ENCODE measurements at places on chromosomes 3 and 15.
A peak's percentile ranks its signal among the peaks of the same experiment; 100 is the strongest.

DNA sequence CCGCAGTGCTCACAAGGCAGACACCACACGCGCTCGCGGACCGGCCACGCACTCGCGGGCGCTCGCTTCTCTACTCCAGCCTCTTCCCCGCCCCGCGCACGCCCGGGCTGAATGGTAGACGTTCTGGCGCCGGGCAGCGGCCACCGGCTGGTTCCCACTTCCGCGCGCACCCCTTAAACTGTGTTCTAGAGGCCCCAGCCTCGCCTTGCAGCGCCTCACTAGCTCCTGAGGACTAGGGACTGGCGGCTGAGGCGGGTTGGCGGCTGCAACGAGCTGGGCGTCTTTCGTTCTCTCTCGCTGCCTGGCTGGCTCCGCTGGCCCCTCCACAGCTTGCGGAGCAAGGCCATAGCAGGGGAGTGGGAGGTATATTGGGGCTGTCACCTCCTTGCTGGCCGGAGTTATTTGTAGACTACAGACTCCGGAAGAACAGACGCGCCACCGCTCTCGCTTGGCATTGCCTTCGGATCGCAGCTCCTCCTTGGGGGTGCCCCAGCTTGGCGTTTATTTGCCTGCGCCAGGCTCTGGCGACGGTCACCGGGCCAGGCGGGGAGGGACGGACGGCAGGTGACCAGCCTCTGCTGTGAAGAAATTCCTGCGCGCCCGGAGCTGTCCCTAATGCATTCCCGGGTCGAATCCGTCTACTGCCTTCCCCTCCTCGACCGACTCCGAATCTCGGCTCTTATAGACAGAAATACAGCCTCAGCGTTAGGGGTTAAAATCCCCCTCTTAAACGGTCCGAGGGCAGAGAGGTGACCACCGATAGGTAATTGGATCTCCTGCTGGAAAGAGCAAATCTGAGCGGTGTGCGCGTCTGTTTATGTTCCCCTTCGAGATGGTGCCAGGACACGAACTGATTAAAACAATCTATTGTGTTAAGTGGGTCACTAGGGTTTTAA is 1.3 kb downstream of the GREM1 start:
- peaks cover 7% of the 10 kb centered on the region for H3K4me1 ChIP-seq
- no peak for DNase-seq
- H3K36me3 ChIP-seq: no peaks in the 10 kb centered on the region
- H3K27ac ChIP-seq: no peak overlapping the region
- H3K4me3 ChIP-seq: peak overlapping the region; percentile 35

- DNase-seq: no peak
- no peak overlapping the region for H3K4me3 ChIP-seq
- H3K36me3 ChIP-seq: no peaks in the 10 kb centered on the region
- peaks cover 2% of the 10 kb centered on the region for H3K4me1 ChIP-seq
- no peak overlapping the region for H3K27ac ChIP-seq
- H3K27me3 ChIP-seq: peaks cover 83% of the 10 kb centered on the region
Measured at GRCh38 chr15:66186049-66186825, 67.3 kb downstream of the MEGF11 start.

GRCh38 chr15:78663703-78664102 is 22.7 kb upstream of the CHRNB4 start:
- H3K27ac ChIP-seq: no peak overlapping the region
- no peaks in the 10 kb centered on the region for H3K4me1 ChIP-seq
- no peaks in the 10 kb centered on the region for H3K36me3 ChIP-seq
- H3K27me3 ChIP-seq: peaks cover 38% of the 10 kb centered on the region
- H3K4me3 ChIP-seq: no peak overlapping the region
- no peak for DNase-seq

- H3K4me3 ChIP-seq: no peak overlapping the region
- H3K27me3 ChIP-seq: peaks cover 14% of the 10 kb centered on the region
- no peak for DNase-seq
- no peaks in the 10 kb centered on the region for H3K36me3 ChIP-seq
- H3K4me1 ChIP-seq: no peaks in the 10 kb centered on the region
Measured at GRCh38 chr3:8197384-8197783, 304.2 kb upstream of the LMCD1 start.

- no peaks in the 10 kb centered on the region for H3K27me3 ChIP-seq
- H3K27ac ChIP-seq: no peak overlapping the region
- peaks cover 26% of the 10 kb centered on the region for H3K4me1 ChIP-seq
- DNase-seq: peak; percentile 71
Measured at GRCh38 chr3:10010878-10011465, 15.3 kb upstream of the FANCD2 start.

- no peak overlapping the region for H3K27ac ChIP-seq
- no peak overlapping the region for H3K4me3 ChIP-seq
- H3K4me1 ChIP-seq: no peaks in the 10 kb centered on the region
- DNase-seq: no peak
- no peaks in the 10 kb centered on the region for H3K36me3 ChIP-seq
Measured at GRCh38 chr3:53730576-53730975, 115.6 kb downstream of the CHDH start.

DNA sequence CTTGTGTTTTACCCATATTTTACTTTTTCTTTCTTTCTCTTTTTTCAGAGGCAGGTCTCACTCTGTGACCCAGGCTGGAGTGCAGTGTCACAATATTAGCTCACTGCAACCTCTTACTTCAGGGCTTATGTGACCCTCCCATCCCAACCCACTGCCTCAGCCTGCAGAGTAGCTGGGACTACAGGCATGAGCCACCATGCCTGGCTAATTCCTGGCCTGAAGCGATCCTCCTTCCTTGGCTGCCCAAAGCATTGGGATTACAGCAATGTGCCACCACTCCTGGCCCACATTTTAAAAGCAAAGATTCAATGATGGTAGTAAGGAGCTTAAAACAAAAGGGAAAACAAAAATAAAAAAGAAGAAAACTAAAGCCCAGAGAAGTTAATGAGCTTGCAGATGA is 11.1 kb upstream of the CDV3 start:
- H3K4me3 ChIP-seq: no peak overlapping the region
- H3K36me3 ChIP-seq: peaks cover 3% of the 10 kb centered on the region
- no peak for DNase-seq
- H3K4me1 ChIP-seq: no peaks in the 10 kb centered on the region

DNA sequence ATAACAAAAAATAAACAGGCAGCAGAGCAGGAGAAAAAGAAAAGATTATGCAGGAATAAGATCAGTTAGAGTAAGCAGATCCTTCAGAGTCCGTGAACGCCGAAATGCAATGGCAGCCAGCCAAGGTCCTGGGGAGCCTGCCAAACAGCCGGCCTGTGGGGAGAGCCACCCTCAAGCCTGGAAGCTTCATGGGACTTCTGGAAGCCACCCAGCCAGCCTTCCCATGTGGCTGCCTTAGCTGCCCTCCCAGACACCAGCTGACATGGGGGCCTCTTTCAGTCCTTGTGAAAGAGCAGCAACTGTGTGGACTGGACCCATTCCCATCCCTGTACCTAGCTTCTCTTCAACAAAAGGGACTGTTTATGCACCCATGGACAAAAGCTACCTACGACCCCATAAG is 64.9 kb upstream of the RAD18 start:
- H3K36me3 ChIP-seq: no peaks in the 10 kb centered on the region
- no peak overlapping the region for H3K27ac ChIP-seq
- no peak for DNase-seq
- peaks cover 21% of the 10 kb centered on the region for H3K27me3 ChIP-seq

GRCh38 chr15:67072442-67072841 is 7.0 kb downstream of the SMAD3 start:
- H3K4me3 ChIP-seq: peak overlapping the region; percentile 68
- no peak for DNase-seq
- H3K4me1 ChIP-seq: peaks cover 85% of the 10 kb centered on the region
- H3K36me3 ChIP-seq: peaks cover 29% of the 10 kb centered on the region

GRCh38 chr15:40323953-40324937 is 753 bp downstream of the INAFM2 start:
- H3K27ac ChIP-seq: no peak overlapping the region
- H3K4me3 ChIP-seq: peak overlapping the region; percentile 71
- peaks cover 9% of the 10 kb centered on the region for H3K27me3 ChIP-seq
- H3K4me1 ChIP-seq: peaks cover 29% of the 10 kb centered on the region

- DNase-seq: no peak
- peaks cover 3% of the 10 kb centered on the region for H3K36me3 ChIP-seq
- no peak overlapping the region for H3K4me3 ChIP-seq
Measured at GRCh38 chr3:4614927-4615326, 121.8 kb downstream of the ITPR1 start.

GRCh38 chr15:93088981-93089726 is at the start of gene RGMA:
Gene RGMA (minus strand): TSS chr15:93089211. CDS start chr15:93088932, 279 bp downstream.
- H3K4me3 ChIP-seq: peak within 1 kb of the TSS; percentile 87
- peaks cover 6% of the 10 kb centered on the region for H3K4me1 ChIP-seq
- H3K27ac ChIP-seq: no peak within 1 kb of the TSS
- peaks cover 7% of the 10 kb centered on the region for H3K36me3 ChIP-seq

GRCh38 chr15:29792426-29793159 is 29.7 kb downstream of the TJP1 start:
- H3K27me3 ChIP-seq: peaks cover 24% of the 10 kb centered on the region
- H3K4me3 ChIP-seq: no peak overlapping the region
- DNase-seq: no peak
- H3K36me3 ChIP-seq: no peaks in the 10 kb centered on the region

DNA sequence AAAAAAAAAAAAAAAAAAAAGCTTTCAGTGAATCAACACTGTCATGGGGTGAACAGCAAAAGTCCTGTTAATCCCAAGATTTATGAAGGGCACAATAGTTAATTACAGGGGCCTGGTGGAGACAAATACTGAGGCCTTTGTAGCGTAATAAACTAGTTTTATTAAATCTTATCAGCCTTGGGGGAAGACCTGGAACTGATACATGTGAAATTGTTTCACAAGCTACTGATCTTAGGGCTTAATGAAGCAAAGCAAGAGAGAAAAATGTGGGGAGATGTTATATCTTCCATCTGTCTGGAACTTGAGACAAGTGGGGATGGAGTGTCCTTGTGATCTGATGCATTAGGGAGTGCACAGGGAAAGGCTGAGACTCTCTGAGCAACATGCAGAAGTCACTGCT is 47.9 kb upstream of the OSBPL11 start:
- H3K27ac ChIP-seq: no peak overlapping the region
- no peak overlapping the region for H3K4me3 ChIP-seq
- no peaks in the 10 kb centered on the region for H3K27me3 ChIP-seq
- no peak for DNase-seq

DNA sequence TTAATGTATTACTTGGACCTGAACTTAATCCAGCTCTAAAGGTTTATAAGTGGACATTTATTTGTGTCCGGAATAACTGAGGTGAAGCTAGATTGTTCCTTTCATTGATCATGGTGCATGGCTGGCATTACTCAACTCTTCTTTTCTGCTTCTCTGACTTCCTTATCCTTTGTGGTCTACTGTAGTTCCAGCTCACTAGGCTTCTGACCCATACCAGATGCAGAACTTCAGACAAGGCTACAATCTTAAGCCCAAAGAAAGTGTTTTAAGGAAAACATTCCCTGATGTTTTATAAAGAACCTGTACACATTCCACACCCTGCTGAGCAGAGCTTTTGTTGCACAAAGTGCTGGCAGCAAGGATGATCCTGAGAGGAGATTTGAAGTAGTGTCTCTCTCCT is 250.8 kb upstream of the TGFBR2 start:
- H3K4me3 ChIP-seq: no peak overlapping the region
- H3K36me3 ChIP-seq: peaks cover 11% of the 10 kb centered on the region
- no peak for DNase-seq
- H3K27ac ChIP-seq: no peak overlapping the region
- peaks cover 48% of the 10 kb centered on the region for H3K4me1 ChIP-seq

GRCh38 chr3:104961851-104962250 is 404.9 kb upstream of the ALCAM start:
- no peak overlapping the region for H3K4me3 ChIP-seq
- H3K27ac ChIP-seq: no peak overlapping the region
- DNase-seq: no peak
- no peaks in the 10 kb centered on the region for H3K36me3 ChIP-seq
- H3K27me3 ChIP-seq: no peaks in the 10 kb centered on the region

DNA sequence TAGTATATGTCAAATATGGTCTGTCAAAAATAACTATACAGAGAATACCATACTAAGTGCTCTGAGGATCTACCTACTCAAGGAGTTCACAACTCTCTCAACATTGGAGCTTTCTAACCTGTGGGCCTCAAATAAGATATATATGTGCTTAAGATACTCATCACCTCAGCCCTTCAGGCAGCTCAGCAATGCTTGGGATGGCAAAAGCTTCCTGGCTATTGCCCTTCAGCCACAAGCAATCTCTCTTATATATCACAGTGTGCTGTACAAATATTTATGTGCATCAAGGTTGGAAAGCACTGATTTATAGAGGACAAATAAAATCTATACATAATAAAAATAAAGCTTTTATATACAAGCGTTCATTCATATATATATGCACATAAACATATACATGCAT is 40.3 kb downstream of the ICE2 start:
- peaks cover 25% of the 10 kb centered on the region for H3K36me3 ChIP-seq
- no peaks in the 10 kb centered on the region for H3K27me3 ChIP-seq

DNA sequence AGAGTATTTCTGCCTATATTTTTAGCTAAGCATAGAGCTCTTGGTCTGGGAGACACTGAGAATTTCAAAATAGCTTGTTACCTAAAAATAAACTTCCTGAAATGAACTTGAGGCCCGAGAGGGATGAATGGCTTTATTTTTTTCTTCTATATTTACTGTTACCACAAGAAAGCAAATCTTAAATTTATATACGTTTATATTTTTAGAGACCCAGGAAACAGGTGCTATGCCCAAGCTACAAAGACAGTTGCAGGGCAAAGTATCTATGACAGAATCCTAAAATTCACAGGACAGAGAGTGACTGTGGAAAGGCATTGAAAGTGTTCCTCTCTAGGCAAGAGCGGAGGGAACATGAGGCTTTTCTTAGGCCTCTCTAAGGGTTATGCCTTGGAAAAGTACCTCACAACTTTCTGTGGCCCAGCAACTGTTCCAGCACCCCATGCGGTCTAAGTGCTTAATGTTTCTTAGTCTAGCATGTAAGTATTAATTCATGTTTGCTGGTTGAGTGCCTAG is 36.5 kb downstream of the TGFBR2 start:
- peaks cover 27% of the 10 kb centered on the region for H3K36me3 ChIP-seq
- peak overlapping the region; percentile 91 for H3K27ac ChIP-seq
- DNase-seq: no peak
- peak overlapping the region; percentile 78 for H3K4me3 ChIP-seq
- no peaks in the 10 kb centered on the region for H3K27me3 ChIP-seq

- no peak overlapping the region for H3K4me3 ChIP-seq
- DNase-seq: no peak
- peaks cover 46% of the 10 kb centered on the region for H3K27me3 ChIP-seq
- no peaks in the 10 kb centered on the region for H3K4me1 ChIP-seq
- no peaks in the 10 kb centered on the region for H3K36me3 ChIP-seq
Measured at GRCh38 chr3:123657568-123657967, 72.7 kb upstream of the HACD2 start.

GRCh38 chr3:71316066-71316777 is 267.3 kb downstream of the FOXP1 start:
- H3K4me1 ChIP-seq: no peaks in the 10 kb centered on the region
- no peak for DNase-seq
- peaks cover 2% of the 10 kb centered on the region for H3K36me3 ChIP-seq
- no peaks in the 10 kb centered on the region for H3K27me3 ChIP-seq

- no peaks in the 10 kb centered on the region for H3K27me3 ChIP-seq
- H3K27ac ChIP-seq: no peak overlapping the region
- DNase-seq: no peak
Measured at GRCh38 chr3:22582266-22582665, 620.9 kb upstream of the UBE2E2 start.

- H3K27me3 ChIP-seq: no peaks in the 10 kb centered on the region
- no peak overlapping the region for H3K4me3 ChIP-seq
- H3K4me1 ChIP-seq: no peaks in the 10 kb centered on the region
- DNase-seq: no peak
- H3K36me3 ChIP-seq: no peaks in the 10 kb centered on the region
Measured at GRCh38 chr15:95758851-95759250, 571.6 kb upstream of the NR2F2 start.
